ENCODE measurements at places on chromosomes 3 and 15. TPM values are rescaled to one million over a fixed set of nuclear protein-coding genes. Genes with fewer than 3 reads are reported as not detected.

ITIH3 gene
- total RNA-seq, result 2.1 TPM

IMPG2 gene
- 0.15 TPM for total RNA-seq

NDUFB5 gene
- total RNA-seq, result 49.9 TPM

CCRL2 gene
- 11.1 TPM for total RNA-seq

- no peak for DNase-seq
Observed at GRCh38 chr15:55240125-55240760, 43.5 kb upstream of the RSL24D1 start.

DNA sequence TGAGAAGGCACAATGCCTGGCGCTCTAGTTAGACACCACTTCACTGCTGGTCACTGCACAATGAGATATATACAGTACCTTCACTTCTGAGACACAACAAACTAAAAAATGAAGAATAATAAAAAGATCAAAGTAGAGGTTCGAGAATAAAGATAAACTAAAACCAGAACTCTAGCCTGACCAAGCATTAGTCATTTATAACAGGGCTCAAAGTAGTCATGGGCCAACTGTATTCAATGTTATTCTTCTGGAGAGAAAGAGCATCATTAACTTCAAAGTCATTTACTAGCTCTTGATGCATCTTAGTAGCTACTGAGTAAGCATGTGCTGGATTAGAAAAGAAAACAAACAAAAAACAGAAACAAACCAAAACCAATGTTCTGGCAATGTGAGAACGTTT, 145.2 kb downstream of the SSR3 start:
- DNase-seq, result no peak

DNA sequence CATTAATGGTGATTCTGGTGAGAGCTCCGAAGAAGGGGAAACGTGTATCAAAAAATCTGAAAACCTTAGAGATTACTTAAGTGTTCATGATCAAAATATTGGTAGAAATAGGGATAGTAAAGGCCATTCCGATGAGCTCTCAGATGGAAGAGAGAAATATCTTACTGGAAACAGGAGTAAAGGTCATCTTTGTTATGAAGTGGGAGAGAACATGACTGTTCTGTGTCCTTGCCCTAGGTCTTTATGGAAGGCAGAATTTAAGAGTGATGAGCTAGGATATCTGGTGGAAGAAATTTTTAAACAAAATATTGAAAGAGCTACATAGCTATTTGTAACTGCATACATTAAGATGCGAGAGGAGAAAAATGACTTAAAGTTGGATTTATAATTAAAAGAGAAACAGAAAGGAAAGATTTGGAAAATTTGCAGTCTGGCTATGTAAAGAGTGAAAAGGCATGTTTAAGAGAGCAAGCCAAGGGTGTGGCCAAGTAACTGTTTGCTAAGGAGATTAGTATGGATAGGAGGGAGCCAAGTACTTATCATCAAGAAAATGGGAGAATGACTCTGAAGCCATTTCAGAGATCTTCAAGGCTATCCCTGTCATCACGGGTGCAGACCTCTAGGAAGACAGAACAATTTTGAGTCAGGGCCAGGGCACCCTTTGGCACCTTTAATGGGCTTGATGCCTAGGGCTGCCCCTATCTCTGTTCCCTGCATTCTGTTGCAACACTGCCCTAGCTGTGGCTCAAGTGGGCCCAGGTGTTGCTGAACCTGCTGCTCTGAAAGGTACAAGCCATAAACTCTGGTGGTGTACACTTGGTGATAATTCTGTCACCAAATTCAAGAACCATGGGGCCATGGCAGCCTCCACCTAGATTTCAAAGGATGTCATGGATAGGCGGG, 27.3 kb downstream of the SLMAP start:
- DNase-seq, result no peak

GRCh38 chr3:150751781-150752263, 11.1 kb downstream of the SIAH2 start:
- peak; percentile 68 for DNase-seq

- DNase-seq, result no peak
Observed at GRCh38 chr3:187498211-187498724, 130.1 kb downstream of the RTP4 start.
